ENCODE measurements at places on chromosomes 16 and 17.

- no peak for DNase-seq
Observed at GRCh38 chr16:19142939-19143598, 25.0 kb upstream of the SYT17 start.

- DNase-seq = no peak
Observed at GRCh38 chr17:12821376-12821940, 32.2 kb downstream of the ARHGAP44 start.

DNA sequence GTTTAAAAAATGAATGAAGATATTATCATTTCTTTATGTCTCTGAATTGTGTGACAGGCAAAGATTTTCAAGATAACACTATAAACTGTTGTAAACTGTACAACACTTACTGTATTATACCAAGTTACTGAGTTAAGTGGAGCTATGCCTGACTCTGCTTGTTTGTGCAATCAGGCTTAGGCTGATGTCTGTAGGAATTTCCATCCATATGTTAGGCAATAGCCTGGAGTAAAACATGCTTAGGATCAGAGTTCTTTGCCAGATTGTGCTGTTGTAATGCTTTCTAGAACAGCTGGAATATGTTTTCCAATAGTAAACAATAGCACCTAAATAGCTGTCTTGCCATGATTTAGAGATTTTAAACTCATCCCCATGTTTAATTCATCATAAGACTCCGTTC lies 1496.7 kb downstream of the CDH11 start:
- no peak for DNase-seq

DNA sequence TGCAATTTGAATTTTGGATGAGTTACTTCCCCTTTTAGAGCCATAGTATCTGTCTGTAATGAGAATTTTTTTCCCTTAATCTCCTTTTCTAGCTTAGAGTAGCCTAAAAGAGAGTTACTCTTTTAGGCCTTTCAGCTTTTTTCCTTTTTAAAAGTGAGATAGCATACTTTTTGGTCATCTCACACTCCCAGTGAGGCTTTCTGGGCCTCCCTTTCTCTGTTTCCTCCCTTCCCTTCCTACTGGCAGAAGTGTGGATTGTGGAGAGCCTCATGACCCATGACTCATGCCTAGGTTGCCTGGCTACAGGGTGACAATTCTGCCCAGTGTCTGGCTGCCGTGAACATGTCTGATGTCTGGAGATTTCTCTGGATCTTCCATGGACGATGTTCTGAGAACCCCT lies 15.2 kb downstream of the KRT23 start:
- DNase-seq = no peak

- DNase-seq = no peak
Observed at GRCh38 chr17:49588312-49588711, 12.6 kb downstream of the NXPH3 start.

DNA sequence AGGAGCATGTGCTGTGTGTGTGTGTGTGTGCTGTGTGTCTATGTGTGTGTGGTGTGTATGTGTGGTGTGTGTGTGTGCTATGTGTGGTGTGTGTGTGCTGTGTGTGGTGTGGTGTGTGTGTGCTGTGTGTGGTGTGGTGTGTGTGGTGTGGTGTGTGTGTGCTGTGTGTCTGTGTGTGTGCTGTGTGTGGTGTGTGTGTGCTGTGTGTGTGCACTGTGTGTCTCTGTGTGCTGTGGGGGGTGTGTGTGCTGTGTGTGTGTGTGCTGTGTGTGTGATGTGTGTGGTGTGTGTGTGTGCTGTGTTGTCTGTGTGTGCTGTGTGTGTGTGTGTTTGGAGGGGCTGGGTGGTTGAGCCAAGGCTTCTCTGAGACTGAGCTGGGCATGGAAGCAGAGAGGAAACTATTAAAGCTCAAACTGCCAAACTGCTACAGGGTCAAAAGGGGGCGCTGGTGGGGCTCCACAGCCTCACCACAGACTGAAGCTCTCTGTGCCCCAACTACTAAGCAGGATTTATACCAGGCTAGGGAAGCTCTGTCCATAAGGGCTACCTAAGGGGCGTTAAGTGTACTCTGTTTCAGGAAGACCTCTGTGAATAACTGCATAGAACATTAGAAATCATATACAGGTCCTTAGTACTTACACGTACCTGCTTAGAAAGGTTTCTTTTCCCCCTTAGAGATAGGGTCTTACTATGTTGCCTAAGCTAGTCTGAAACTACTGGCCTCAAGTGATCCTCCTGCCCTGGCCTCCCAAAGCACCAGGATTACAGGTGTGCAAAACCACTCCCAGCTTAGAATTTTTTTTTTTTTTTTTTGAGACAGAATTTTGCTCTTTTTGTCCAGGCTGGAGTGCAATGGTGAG lies 27.8 kb upstream of the GHDC start:
- DNase-seq = peak; percentile 42

DNA sequence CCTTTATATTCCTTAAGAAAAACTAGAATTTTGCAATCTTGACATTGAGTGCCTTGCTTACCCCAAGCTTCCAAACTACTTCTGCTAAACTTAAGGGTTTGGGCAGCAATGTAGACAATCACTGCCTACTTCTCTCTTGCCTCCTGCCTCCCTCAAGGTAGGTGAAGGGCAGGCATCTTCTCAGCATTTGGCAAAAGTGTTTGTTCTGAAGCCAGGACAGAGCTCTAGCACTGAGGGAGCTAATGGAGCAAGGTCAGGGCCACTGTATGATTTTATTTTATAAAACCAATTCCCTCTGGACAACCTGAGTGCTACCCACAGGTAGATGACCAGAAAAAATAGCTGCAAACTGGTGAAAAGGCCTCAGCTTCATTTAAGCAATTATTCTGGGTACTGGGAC lies 111.8 kb downstream of the IRX3 start:
- no peak for DNase-seq

GRCh38 chr16:84836234-84836647 lies 16.5 kb downstream of the CRISPLD2 start:
- no peak for DNase-seq

GRCh38 chr16:11084484-11084875 lies 140.1 kb downstream of the CLEC16A start:
- DNase-seq = no peak

DNA sequence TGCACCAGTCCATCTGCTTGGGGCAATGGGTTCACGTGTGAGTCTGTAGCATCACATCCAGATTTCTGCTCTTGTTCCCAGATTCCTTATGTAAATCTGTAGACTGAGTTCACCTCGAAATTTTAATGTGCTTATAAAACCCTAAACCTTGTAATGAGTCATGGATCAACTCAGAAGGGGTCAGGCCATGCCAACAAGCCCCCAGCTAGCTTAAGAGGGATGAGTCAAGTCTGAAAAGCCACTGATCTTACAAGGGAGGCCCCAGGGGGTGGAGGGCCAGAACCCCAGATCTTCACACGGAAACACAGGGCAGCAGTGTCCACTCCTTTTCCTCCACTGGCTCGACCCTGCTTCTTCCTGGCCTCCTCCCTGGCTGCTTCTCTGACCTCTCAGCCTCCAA lies 399.1 kb upstream of the CDH5 start:
- DNase-seq = no peak

GRCh38 chr16:89201439-89202377 lies 1.4 kb upstream of the SLC22A31 start:
- peak; percentile 74 for DNase-seq

DNA sequence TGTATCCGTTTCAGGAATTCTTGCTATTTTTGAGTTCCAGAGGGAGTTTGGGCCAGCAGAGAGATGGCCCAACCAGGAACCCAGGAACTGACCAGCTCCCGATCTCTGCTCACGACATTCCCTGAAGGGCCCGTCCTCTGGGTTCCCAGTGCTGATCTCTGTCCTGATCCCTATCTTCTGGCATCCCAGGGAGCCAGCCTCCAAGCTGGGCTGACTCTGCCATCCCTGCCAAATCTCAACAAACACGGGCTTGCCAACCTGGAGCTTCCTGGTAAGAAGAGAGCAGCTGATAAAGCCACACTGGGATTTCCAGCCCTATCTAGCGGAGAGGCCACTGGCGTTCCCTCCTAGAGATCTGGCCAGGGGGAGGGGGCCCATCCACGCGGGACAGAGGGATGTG lies 16.2 kb downstream of the GPRC5B start:
- no peak for DNase-seq

- DNase-seq = no peak
Observed at GRCh38 chr17:29510953-29511352, 55.9 kb downstream of the ABHD15 start.

DNA sequence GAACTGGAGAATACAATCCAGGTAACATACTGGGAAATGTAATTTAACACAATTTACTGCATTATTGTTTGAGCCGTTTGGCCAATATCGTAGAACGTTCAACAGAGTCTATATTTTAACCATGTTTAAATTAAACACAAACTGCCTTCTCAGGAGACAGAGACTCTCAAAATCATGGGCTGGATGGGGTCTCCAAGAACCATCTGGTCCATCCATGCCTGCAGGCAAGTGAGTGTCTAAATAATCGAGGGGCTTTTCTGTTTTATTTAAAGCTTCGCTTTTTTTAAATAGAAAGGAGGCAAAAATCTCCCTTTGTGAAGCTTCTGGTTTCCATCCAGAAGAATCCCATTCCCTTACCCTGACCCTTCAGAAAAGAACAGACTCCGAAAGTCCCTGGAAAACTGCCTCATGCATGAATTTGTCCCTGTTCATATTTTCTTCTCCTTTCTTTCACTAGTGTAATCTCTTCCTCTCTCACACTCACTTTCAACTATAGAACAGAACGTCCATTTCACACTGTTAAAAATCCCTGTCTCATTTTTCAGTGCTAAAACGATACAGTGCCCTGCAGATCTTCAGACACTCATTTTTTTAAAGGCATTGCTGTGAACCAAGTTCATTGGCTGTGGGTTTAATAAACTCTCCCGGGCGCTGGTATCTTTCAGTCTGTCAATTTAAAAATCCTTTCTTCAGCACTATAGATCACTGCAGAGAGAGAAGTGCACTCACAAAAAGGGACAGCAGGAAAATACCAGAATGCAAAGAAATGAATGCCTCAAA lies 111.4 kb upstream of the TOM1L1 start:
- DNase-seq = no peak

DNA sequence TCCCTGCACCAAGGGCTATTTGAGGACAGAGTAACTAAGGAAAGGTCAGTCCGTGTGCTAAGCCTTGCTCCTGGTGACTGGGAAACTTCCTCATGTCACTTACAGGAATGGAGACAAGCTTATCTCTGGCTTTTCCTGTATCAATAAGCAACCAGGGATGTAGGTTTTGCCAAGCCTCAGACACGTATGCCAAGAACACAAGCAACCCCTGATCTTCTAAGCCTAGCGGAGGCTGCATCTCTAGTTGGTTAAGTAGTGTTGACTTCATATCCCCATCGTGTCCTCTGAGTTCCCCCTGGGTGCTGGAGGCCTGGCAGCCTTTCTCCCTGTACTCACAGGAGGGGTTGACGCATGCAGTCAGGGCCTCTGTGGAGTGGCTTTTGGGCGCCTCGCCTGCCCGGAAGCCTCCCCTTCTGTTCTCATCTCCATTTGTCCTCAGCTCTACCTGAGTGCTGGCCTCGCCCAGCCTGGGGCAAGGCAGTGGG lies 1.4 kb upstream of the C1QTNF1 start:
- DNase-seq = no peak

GRCh38 chr16:78436846-78437245 lies 337.4 kb downstream of the WWOX start:
- no peak for DNase-seq

- DNase-seq = no peak
Observed at GRCh38 chr16:8808613-8809353, 11.1 kb downstream of the PMM2 start.

DNA sequence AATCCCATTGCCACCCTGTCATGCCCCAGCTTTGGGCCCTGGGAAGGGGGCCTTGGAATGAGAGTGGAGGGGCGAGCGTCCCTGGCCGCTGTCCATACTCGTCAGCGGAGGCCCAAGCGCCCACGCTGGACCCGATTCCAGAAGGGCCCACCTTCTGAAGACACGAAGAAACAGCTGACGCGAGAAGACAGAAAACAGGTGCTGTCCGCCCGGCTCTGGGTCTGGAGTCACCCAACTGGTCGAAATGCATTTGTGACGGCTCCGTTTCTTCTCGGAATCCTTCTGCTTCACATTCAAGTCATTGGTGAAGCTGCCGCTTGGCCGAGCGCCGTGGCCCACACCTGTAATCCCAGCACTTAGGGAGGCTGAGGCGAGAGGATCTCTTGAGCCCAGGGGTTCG lies 52.9 kb upstream of the PVALEF start:
- DNase-seq = no peak

DNA sequence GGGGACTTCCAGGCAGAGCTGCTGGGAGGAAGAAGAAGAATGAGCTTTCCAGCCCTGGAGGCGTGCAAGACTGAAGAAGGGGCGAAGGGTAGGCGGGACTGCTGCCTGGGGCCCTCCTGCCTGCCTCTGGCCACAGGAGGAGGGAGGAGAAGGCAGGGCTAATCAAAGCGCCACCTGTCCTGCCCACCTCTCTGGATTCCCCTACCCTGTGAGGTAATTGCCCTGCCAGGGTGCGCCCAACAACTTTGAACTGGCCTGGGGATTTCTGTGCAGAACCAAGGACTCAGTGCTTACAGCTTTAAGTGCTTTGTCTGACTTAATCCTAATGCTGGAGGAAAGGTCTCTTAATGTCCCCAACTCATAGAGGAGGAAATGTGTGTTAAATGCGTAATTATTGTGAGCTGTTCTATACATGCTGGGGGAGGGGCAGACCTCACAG lies at the start of gene NOXO1:
Gene NOXO1, minus strand, starts transcription at position 72 of the 439 bp plus-strand sequence. CDS start 290 bp downstream, outside the sequence.
- no peak for DNase-seq

DNA sequence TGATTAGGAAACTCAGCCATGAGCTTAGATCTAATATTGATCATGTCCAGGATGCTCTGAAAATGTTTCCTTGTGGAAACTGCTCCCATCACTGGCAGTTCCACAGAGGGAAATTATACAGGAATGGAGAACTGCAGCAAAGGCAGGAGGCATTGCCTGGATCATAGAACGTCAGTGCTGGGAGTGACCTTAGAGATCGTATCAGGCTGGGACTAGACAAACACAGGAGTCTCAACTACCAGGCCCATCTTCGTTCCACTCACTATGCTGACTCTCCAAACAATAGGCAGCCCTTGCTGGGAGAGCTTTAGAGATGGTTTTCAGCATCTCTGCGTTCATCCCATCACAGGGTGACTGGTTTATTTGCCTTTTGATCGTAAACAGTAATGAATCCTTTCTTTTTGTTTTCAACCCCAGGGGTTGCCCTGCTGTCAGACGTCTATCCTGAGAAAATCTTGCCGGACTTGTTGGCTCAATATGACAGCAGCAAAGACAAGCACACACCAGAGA lies 130.3 kb downstream of the TANGO6 start:
- no peak for DNase-seq

GRCh38 chr17:57319806-57320205 lies 63.5 kb downstream of the MSI2 start:
- no peak for DNase-seq

DNA sequence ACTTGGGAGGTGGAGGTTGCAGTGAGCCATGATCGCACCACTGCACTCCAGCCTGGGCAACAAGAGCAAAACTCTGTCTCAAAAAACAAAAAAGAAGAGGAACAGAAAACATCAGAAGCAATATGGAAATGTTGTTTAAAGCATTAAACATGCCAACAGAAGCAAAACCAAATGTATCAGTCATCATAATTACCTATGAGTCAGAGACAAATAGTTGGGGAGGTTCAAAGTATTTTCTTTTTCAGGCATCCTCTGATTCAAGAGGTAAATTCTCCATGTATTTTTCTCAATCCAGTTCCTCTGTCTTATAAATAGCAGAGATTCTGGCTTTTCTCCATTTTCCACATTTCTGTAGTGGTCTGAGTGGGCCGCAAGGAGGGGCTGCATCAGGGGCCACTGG lies 2.1 kb upstream of the TM4SF5 start:
- no peak for DNase-seq

Data from T follicular helper cell (primary cell).